ENCODE measurements at places on chromosomes 1 and 21.

DNA sequence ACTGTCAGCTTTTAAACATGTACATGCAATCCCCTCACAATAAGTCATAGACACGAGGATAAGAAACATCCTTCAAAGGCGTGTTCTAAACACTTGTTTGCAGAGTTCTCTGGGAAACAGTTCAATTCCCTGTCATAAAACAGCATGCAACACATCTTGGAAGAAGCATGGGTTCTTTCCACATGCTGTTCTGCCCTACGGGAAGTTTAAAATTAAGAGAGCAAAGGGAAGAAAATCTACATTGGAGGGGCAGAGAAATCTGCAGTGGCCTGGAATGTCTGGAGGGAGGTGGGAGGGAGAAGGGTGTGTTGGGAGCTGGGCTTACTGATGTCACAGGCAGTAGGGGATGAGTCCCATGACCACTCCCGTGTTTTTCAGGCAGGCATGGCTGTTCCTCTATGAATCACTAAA lies 98.3 kb upstream of the SLC2A1 start:
- no peak for DNase-seq

GRCh38 chr1:245896258-245896657 lies 610.8 kb downstream of the SMYD3 start:
- no peak for DNase-seq

- DNase-seq, result no peak
These were observed 49.8 kb downstream of the KCNT2 start for GRCh38 chr1:196558411-196558810.

DNA sequence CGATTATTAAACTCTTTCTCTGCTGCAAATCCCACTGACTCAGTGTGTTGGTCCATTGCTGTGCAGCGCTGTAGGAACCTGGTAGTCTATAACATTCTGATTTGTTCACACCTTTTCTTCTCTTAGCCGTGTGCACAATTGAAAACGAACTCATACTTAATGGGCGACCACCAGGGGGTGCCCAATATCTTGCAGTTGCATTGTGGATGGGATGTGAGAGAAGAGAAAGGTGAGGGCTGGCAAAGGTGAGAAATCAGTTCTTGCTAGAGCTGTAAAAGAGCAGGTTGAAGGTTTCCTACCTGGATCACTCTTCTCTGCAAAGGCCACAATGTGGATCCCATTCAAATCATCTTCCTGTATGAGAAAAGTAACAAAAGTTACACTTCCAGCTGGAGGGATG lies 51.0 kb downstream of the CASQ2 start:
- DNase-seq, result no peak

GRCh38 chr1:182608845-182609610 lies 4.8 kb upstream of the RGS16 start:
- no peak for DNase-seq

Measured in activated CD4-positive, CD25-positive, alpha-beta regulatory T cell (primary cell).